ENCODE measurements at places on chromosomes 5 and 9.

GRCh38 chr5:10133830-10134229 is 115.9 kb downstream of the ATPSCKMT start:
- no peak for DNase-seq

GRCh38 chr5:168570490-168571328 is 8.5 kb downstream of the PANK3 start:
- DNase-seq = no peak

GRCh38 chr5:34817558-34818351 is 21.2 kb upstream of the TTC23L start:
- DNase-seq = peak; percentile 42

- DNase-seq = no peak
Observed at GRCh38 chr5:82881571-82882174, 195.5 kb downstream of the TMEM167A start.

- DNase-seq = no peak
Observed at GRCh38 chr9:136403538-136403914, 3.6 kb upstream of the SNAPC4 start.

DNA sequence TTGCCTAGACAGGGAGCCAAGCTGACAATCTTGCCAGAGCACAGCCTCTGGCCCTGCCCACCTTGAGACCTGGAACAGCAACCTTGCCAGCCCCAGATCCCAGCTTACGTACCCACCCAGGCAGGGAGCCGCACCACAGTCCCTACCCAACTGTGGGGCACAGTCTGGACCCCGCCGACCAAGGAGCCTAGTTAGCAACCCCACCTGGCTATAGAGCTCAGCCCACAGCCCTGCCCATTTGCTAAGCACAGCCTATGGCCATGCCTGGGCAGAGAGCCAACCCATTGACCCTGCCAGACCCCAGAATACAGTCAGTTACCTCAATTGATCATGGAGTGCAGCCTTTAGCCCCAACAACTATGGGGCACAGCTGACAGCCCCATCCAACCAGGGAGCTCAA is 97.9 kb upstream of the SH3GL2 start:
- peak; percentile 1 for DNase-seq

GRCh38 chr5:31361234-31361633 is 167.7 kb downstream of the CDH6 start:
- peak; percentile 26 for DNase-seq

GRCh38 chr9:136906266-136906665 is 19.9 kb downstream of the TRAF2 start:
- no peak for DNase-seq

GRCh38 chr5:110562191-110562590 is 164.3 kb downstream of the TMEM232 start:
- no peak for DNase-seq

DNA sequence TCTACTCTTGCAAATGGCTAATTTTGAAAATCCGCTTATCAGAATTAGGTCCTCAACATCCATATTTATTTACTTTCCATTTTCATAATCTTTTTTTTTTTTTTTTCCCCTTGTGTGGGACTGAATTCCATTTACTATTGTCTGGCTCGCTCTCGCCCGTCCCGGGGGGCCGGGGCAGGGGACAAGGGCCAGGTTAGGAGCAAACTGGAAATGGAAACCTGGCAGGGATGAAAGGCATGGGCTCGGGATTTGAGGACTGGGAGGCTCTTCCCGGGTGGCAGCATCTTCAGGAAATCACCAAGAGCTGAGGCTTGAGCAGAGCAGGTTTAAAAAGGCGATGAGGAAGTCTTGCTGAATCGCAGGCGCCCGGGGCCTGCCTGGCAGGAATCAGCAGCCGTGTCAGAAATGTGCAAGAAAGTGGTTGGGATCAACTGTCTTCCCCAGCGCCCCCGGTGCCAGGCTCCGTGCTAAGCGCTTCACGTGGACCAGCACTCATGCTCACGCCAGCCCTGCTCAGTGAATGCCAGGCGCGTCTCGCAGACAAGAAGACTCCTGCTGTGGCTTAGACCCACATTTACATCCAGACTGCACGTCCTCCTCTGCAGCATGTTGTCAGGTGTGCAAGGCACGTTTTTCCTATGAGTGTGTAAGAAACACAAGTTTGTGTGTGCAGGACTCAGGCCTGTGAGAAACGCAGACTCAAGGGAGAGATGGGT is 66.3 kb upstream of the UNC5A start:
- DNase-seq = no peak

DNA sequence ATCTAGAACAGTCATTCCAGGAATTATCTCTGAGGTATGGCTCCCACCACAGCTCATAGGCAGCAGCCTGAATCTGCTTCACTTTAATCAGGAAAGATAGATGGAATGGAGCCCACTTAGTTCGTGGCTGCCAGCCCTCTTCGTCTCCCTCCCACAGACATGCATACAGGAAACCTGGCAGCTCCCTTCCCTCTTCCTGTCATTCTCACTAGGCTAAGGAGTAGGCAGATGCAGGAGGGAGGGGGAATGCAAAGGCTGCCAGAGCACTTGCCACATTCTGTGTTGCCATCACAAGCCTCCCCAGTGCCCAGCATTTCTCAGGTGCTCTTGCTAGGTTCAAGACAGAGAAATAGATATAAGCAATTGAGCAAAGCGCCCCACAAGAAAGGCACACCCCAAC is 378.9 kb downstream of the ELAVL2 start:
- no peak for DNase-seq

- no peak for DNase-seq
Observed at GRCh38 chr9:134053401-134053871, 14.4 kb downstream of the BRD3 start.

- DNase-seq = no peak
Observed at GRCh38 chr9:123984802-123985201, 26.8 kb upstream of the LHX2 start.

DNA sequence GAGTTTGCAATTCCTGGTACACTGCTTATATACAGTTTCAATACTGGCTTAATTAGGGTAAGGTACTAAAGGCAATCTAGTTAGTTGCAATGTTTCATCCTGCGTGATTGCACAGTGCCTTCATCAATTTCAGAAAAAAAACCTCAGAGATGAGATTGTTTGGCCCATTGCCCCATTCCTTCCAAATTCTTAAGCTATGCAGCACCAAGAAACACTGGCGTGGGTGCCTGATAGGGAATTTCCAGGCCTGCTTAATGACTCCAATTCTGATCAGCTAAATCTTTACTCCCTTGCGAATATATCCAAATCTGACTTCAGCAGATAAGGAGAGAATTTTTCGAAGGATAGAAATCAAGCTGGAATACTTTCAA is 35.9 kb upstream of the GAS1 start:
- no peak for DNase-seq

DNA sequence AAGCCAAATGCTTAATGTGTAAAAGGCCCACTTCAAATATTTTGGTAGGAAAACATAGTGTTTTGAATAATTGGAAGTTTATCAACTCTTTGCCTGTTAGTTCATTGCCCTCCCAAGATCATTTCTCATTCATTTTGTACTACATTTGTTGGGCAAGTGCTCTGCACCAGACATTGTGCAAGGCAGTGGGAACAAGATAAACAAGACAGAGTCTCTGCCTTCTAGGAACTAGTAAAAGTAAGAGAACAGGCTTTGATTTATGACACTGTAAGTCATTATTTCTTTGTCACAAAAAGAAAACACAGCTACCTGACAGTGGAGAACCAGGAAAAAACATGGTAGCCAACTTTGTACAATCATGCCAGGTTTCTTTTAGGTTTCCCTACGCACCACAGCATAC is 63.7 kb upstream of the PAM start:
- DNase-seq = no peak

GRCh38 chr9:128393145-128393775 is 22.1 kb downstream of the URM1 start:
- no peak for DNase-seq

DNA sequence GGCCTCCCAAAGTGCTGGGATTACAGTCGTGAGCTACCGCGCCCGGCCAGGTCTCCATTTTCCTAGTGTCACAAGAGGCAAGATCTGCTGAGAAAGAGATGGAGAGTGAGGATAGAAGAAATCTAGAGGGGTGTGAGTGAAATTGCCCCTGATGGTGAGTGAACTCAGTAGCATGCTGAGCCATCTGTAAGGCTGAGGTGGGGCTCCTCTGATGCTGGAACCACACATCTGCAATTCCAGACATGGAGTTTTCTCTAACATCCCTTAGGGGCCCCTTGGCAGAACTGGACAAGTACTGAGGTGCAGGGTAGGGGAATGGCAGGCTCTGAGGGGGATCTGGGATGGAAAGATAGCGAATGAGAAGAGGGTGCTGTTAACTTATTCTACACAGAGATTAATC is 72.0 kb upstream of the FER start:
- no peak for DNase-seq

DNA sequence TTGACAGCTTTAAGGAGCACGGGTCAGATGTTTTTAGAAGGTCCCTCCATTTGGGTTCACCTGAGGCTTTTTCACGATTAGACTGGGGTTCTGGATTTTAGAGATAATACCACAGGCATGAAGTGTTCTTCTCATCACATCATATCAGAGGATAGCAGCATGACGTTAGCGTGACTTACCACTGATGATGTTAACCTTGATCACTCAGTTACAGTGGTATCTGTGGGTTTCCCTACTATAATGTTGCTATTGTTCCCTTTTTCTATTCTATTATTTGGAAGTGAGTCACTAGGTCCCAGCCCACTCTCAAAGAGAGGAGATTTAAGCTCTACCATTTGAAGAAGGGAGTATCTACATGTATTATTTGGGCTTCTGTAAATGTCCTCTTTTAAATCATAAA is 300.0 kb downstream of the MAST4 start:
- DNase-seq = no peak

DNA sequence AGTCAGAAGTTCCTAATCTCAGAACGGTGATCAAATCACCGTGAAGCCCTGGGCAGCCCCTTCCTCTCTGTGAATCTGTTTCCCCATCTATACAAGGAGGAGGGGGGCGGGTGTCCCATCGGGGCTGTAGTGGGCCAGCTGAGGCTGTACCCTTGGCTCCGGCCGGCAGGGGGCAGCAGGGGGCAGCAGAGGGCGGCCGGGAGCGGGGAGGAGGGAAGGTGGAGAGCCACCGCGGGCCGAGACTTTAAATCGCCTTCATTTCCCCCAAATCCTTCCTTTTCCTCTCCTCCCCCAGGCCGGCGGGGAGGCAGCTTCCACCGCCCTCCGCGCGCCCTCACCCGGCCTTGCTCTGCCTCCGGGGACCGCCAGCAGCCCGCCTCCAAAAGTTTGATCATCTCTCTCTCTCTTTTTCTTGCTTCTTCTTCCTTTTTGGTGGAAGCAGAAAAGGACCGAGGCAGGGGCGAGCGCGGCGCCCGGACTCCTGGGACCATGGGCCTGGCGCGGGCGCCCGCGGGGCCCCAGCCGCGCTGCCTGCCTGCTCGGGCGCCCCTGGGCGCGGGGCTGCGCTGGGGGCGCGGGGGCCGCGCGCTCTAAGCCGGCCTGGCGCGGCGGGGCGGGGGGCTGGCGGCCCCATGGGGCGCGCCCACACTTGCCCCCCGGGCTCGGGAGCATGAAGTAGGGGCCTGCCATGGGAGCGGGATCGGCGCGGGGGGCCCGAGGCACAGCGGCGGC is at the start of gene COL27A1:
Gene COL27A1 (plus strand): TSS at position 275 of the 732 bp plus-strand sequence. CDS start 414 bp downstream, at position 689.
- peak; percentile 97 for DNase-seq

GRCh38 chr5:152622628-152623027 is 217.5 kb upstream of the NMUR2 start:
- DNase-seq = no peak

DNA sequence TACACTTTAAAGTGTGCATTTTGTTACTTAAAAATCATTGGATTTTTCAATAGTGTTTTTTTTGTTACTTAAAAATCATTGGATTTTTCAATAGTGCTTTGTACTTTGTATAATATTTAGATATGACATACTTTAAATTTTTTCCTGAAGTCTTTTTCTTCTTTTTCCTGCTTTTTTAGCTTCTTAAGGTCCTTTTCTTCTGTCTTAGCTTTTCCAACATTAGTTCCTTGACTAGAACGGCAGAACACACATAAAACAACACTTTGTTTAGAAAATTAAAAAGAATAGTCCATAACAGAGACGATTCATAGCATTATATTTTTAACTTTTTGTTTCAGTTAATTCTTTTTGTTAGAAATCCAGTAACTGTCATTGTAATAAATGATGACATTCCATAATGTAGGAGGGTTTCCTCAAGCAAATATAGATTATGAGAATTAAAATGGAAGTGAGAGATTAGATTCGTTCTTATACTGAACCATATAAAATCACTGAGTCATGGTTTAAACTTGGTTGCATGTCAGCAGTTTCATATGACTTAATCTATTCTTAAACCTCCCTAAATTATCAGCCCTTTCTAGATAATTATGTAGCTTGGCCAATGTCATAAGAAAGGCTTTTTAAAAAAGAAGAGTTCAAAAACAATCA is 45.3 kb upstream of the RICTOR start:
- no peak for DNase-seq

DNA sequence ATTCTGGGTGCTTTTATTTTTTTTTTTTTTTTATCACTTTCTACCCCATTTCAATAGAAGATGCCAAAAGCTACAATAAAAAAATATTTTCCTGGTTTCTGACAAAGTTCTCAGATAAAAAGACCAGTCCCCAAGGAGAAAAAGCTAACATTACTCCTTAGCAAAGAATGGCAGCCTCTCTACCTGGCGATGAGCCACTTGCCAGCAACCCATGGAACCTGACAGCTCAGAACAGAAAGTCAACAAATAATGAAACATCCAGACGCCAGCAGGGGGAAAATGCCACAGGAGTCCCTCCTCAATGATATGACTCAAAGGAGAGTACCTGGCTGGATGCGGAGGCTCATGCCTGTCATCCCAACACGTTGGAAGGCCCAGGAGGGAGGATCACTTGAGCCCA is 123.2 kb downstream of the MYO10 start:
- DNase-seq = no peak

- no peak for DNase-seq
Observed at GRCh38 chr9:70531311-70531710, 116.9 kb upstream of the KLF9 start.

DNA sequence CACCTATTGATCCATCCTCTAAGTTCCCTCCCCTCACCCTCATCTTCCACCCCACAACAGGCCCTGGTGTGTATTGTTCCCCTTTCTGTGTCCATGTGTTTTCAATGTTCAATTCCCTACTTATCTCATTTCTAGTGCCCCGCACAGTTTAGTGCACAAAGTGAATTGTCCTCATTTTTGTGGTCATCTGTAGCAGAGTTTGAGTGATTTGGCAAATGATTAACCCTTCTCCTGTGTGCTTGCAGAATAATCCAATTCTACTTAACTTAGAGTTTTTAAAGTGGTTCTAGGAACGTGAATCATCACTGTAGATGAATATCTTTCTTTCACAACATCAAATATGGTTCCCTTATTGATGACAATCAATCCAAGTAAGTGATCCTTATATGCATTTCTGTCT is 6.3 kb upstream of the HAPLN1 start:
- peak; percentile 21 for DNase-seq

DNA sequence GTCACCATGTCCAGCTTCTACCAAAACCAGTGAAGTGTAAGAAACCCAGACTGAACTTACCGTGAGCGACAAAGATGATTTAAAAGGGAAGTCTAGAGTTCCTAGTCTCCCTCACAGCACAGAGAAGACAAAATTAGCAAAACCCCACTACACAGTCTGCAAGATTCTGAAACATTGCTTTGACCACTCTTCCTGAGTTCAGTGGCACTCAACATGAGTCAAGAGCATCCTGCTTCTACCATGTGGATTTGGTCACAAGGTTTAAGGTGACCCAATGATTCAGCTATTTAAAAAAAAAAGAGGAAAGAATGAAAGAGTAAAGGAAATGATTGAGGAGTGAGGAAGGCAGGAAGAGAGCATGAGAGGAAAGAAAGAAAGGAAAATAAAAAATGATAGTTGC is 19.8 kb downstream of the IL7R start:
- DNase-seq = no peak

- DNase-seq = no peak
Observed at GRCh38 chr9:107540164-107540561, 50.6 kb upstream of the KLF4 start.

GRCh38 chr9:83245979-83246659 is 183.2 kb upstream of the RASEF start:
- DNase-seq = no peak

GRCh38 chr9:100011062-100011681 is 87.6 kb downstream of the ERP44 start:
- DNase-seq = peak; percentile 46
